ENCODE measurements at places on chromosomes 4 and X.

DNA sequence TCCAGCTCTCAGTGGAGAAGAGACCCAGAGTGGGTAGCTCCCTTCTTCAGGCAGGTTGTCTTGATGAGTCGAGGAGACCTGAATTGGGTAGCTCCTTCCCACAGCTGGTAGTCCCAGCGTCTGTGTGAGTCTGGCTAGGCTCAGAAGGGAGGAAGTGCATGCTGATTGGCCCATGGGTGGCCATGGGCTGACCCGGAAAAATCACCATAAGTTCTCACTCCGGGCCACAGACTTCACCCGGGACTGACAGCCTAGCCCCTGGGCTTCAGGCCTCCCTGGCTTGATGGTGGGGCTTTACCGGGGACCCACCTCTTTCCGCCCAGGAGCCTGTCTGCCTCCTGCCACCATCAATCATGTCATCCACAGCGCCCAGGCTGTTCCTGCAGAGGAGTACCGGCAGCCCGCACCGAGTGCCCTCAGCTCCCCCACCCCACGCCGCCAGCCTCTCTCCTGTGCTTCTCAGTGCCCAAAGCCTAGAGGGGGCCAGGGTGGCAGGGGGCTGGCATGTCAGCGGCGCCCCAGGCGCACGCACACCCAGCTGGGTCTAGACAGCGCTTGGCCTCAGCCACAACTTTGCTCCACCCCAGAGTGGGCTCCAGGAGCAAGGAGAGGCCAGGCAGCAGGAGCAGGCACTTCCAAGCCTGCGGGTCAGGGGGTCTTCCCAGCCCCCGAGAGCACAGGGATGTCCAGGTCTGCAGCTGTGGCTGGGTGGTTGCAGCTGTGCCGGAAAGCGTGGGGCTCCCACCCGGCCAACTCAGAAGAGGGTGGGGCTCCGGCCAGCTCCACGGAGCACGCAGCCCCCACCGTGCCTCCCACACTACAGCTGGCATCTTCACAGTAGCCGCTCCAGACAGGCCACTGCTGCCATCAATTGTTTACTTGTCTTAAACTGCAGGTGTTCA, 16.1 kb upstream of the SAT1 start:
- H3K27me3 ChIP-seq: no peaks in the 10 kb centered on the region
- no peaks in the 10 kb centered on the region for H3K36me3 ChIP-seq
- no peak overlapping the region for H3K27ac ChIP-seq
- DNase-seq: no peak
- H3K4me1 ChIP-seq: no peaks in the 10 kb centered on the region

DNA sequence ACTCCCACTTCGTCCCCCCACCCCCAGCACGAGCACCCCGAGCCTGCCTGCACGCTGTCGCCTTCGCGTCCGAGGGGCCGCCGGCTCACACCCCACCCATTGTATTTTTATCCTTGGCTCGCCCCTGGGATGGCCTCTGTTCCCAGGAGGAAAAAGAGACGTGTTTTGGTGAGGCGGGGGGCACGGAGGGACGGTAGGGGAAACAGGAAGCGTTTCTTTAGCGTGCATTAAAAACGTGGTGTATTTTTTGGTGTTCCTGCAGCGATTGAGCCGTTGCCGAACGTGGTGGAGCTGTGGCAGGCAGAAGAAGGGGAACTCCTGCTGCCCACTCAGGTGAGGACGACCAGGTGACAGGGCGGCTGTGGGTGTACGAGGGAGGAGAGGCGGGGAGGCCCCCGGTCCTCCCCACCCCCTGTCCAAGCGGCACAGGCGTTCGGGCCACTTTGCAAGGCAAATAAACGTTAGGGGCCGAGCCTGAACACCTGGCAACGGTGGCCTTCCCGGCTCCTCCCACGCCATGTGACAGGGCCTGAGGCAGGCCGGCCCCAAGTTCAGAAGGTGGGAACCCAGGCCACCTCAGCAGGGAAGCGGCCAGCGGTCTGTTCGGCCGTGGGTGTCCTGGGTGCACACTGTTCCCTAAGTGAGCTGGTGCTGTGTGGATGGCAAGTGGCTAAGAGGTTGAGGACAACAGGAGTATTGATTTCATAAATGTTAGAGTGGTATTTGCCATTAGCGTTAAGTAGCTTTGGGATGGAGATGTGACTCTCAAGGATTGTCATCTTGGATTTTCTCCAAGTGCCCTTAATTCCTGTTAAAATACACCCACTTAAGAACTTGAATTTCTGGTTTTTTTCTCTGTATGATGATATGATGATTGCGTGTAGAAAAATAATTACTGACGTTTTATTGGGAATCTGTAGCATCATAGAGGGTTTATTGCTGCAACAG, 1.1 kb downstream of the TMEM131L start:
- peaks cover 39% of the 10 kb centered on the region for H3K36me3 ChIP-seq
- H3K4me1 ChIP-seq: peaks cover 64% of the 10 kb centered on the region
- peak; percentile 67 for DNase-seq
- H3K27ac ChIP-seq: peak overlapping the region; percentile 87

GRCh38 chrX:153669174-153669890, 4.3 kb downstream of the PNCK start:
- H3K27me3 ChIP-seq: peaks cover 13% of the 10 kb centered on the region
- no peak overlapping the region for H3K4me3 ChIP-seq
- H3K36me3 ChIP-seq: no peaks in the 10 kb centered on the region
- H3K4me1 ChIP-seq: peaks cover 6% of the 10 kb centered on the region
- peak; percentile 51 for DNase-seq

GRCh38 chr4:141132709-141133145, 542 bp downstream of the RNF150 start:
- H3K27ac ChIP-seq: no peak overlapping the region
- H3K4me1 ChIP-seq: peaks cover 5% of the 10 kb centered on the region
- no peak for DNase-seq
- no peaks in the 10 kb centered on the region for H3K36me3 ChIP-seq
- H3K27me3 ChIP-seq: peaks cover 64% of the 10 kb centered on the region
- peak overlapping the region; percentile 57 for H3K4me3 ChIP-seq

GRCh38 chr4:24160358-24160757, 270.5 kb upstream of the PPARGC1A start:
- no peak overlapping the region for H3K4me3 ChIP-seq
- H3K27ac ChIP-seq: no peak overlapping the region
- DNase-seq: no peak
- H3K4me1 ChIP-seq: no peaks in the 10 kb centered on the region
- H3K27me3 ChIP-seq: peaks cover 2% of the 10 kb centered on the region

Data from activated naive CD8-positive, alpha-beta T cell treated with anti-CD3 and anti-CD28 coated beads, Interleukin-2, amount 50 U/mL, for 24 hours (primary cell).